ENCODE measurements at places on chromosomes 3 and 15.

GRCh38 chr15:38667890-38668850, 103.6 kb upstream of the RASGRP1 start:
- no peak for DNase-seq

- peak; percentile 99 for DNase-seq
Measured at GRCh38 chr15:89334510-89335297, at the start of gene POLG. Gene POLG (minus strand): TSS chr15:89334824. CDS start chr15:89333754, 1,070 bp downstream.

DNA sequence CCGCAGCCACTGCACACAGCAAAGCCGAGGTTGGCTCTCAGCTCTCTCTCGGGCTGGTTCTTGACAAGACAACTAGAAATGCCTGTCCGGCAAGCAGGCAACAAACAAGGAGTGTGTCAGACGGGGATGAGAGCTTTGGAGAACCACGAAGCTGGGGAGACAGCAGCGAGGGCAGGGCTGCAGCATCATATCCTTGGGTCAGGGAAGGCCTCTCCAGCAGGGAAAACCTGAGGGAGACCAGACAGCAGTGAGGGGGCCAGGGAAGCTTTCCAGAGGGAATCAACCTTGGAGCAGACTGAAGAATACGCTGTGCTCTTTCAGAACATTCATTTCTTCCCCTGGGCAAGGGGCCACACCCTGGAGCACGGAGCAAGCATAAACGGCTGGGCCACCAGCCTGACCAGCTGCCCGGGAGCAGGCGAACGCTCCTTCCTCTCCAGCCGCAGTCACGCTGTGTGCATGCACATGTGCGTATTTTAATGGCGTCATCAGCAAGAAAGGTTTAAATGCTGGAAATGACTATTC, 58.7 kb downstream of the CHSY1 start:
- DNase-seq: no peak

- no peak for DNase-seq
Measured at GRCh38 chr3:17118771-17119170, 234.0 kb downstream of the PLCL2 start.

GRCh38 chr15:62052713-62053112, 7.5 kb downstream of the VPS13C start:
- DNase-seq: no peak

- DNase-seq: no peak
Measured at GRCh38 chr3:147187687-147188086, 218.7 kb downstream of the ZIC4 start.

All from activated T-cell treated with anti-CD3 and anti-CD28 coated beads for 4 hours (primary cell).